T-cell (primary cell): ENCODE measurements at places on chromosomes 11 and 22.

DNA sequence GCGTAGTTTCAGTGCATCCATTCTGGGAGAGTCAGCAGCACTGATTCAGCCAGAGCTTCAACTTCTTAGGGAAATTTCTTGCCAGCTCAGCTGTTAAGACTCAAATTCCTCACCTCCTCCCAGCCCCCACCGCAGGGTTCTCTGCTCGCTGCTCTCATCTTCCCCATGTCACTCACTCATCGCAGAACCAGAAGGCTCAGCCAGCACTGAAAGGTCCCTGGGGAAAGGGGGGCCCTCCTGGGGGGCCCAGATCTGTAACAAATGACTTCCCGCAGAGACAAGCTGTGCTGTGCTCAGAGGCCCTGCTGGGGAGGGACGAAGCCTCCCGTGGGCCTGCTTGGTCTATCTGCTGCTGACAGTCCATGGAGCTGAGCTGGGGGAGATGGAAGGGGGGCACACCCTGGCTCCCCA is 220.6 kb downstream of the NTM start:
- H3K4me1 ChIP-seq, result no peaks in the 10 kb centered on the region
- no peak overlapping the region for H3K4me3 ChIP-seq
- H3K27me3 ChIP-seq, result no peaks in the 10 kb centered on the region

GRCh38 chr11:45041596-45041995 is 90.9 kb upstream of the TP53I11 start:
- DNase-seq, result no peak
- no peaks in the 10 kb centered on the region for H3K4me1 ChIP-seq
- no peak overlapping the region for H3K27ac ChIP-seq
- H3K36me3 ChIP-seq, result no peaks in the 10 kb centered on the region

GRCh38 chr11:118658429-118659313 is 20.8 kb downstream of the TREH start:
- H3K27ac ChIP-seq, result no peak overlapping the region
- no peaks in the 10 kb centered on the region for H3K36me3 ChIP-seq
- no peaks in the 10 kb centered on the region for H3K4me1 ChIP-seq
- DNase-seq, result no peak

- no peak overlapping the region for H3K27ac ChIP-seq
- H3K36me3 ChIP-seq, result no peaks in the 10 kb centered on the region
- no peaks in the 10 kb centered on the region for H3K4me1 ChIP-seq
- no peak for DNase-seq
- H3K4me3 ChIP-seq, result no peak overlapping the region
- no peaks in the 10 kb centered on the region for H3K27me3 ChIP-seq
Measured at GRCh38 chr11:70226967-70227366, 23.9 kb downstream of the FADD start.

DNA sequence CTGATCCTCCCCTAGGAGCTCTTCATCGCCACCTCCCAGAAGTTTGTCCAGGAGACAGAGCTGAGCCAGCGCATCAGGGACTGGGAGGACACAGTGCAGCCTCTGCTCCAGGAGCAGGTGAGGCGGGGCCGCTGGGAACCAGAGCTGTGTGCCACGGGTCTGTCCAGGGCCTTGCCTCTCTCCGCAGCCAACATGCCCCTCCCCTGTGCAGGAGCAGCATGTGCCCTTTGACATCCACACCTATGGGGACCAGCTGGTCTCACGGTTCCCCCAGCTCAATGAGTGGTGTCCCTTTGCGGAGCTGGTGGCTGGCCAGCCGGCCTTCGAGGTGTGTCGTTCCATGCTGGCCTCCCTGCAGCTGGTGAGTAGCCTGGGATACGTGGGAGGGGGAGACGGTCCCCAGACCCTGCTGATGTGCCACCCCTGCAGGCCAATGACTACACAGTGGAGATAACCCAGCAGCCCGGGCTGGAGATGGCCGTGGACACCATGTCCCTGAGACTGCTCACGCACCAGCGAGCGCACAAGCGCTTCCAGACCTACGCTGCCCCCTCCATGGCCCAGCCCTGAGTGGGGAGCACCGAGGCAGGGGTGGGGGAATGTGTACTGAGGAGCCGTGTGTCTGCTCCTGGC is 2.5 kb downstream of the SCO2 start:
- H3K36me3 ChIP-seq, result peaks cover 36% of the 10 kb centered on the region
- H3K4me3 ChIP-seq, result no peak overlapping the region
- no peak overlapping the region for H3K27ac ChIP-seq

- no peaks in the 10 kb centered on the region for H3K27me3 ChIP-seq
- DNase-seq, result no peak
- no peak overlapping the region for H3K4me3 ChIP-seq
- H3K27ac ChIP-seq, result no peak overlapping the region
- H3K4me1 ChIP-seq, result peaks cover 2% of the 10 kb centered on the region
- H3K36me3 ChIP-seq, result peaks cover 6% of the 10 kb centered on the region
Measured at GRCh38 chr11:66157182-66157864, 87.3 kb downstream of the PACS1 start.

GRCh38 chr11:11148104-11148509 is 204.9 kb downstream of the CSNK2A3 start:
- H3K27ac ChIP-seq, result no peak overlapping the region
- no peak for DNase-seq
- H3K4me1 ChIP-seq, result peaks cover 44% of the 10 kb centered on the region
- no peaks in the 10 kb centered on the region for H3K36me3 ChIP-seq
- H3K4me3 ChIP-seq, result no peak overlapping the region

DNA sequence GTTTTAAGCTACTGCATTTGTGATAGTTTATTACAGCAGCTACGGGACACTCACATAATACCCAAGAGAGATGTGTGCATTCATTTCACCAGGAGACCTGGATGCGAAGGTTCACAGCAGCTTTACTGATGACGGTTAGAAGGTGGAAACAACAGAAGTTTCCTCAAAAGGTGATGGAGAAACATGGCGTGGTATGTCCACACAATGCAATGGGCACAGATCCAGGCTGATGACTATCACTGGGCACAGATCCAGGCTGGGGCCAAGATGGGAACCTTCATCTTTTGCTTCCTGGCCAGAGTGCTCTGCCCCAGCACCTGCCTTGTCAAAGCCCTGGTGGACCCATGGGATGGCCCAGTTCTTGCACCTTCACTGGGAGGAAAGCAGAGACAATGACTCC is 30.6 kb upstream of the RFPL3 start:
- H3K36me3 ChIP-seq, result no peaks in the 10 kb centered on the region
- no peak overlapping the region for H3K27ac ChIP-seq
- DNase-seq, result no peak
- H3K27me3 ChIP-seq, result peaks cover 20% of the 10 kb centered on the region
